ENCODE measurements at places on chromosomes 5 and 9.

DNA sequence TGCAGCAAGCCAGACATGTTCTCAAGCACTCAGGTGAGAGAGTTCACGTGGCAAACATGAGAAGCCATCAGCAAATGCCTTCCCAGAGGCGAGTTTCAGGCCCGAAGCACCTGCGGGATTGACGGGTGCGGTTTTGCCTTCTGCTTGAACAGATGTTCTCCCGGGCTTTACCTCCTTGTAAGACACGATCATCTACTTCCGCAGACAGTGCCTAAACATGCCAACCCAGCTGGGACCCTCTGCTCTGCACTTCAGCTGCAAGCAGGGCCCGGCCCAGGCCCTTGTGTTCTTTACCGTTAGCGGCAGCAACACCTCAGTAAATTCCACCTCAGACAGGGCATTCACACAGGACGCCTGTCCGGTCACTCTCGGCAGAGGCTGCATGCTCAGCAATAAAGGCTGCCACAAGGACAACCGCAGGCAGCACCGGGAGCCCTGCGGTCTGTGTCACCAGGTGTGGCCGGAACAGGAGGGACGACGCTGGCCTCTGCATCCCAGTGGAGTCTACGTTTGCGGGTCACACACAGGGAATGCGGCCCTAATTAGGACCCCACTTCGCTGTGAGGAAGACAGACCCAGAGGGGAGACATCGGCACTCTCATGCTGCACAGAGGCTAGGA is 139.6 kb downstream of the ROR2 start:
- DNase-seq, result no peak

GRCh38 chr9:136584401-136584932 is 38.6 kb upstream of the NOTCH1 start:
- no peak for DNase-seq

- no peak for DNase-seq
These were observed 4.9 kb downstream of the SOHLH1 start for GRCh38 chr9:135694414-135694813.

DNA sequence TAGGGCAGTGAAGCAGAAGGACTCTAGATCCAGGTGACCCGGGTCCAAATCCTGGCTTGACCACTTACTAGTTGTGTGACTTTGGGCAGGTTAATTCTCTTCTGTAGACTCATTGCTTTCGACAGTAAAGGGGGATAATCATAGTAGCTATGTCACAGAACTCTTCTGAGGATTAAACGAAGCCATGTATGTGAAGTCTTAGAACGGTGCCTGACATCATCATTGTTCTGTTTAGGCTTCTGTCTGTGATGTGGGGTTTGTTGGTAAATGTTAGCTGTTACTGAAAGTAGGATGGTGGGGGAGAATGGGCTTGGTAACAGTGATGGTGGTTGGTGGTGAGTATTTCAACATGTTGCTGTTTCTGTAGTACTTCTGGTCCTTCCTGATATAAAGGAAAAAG is 73.7 kb downstream of the MAP1B start:
- no peak for DNase-seq

- no peak for DNase-seq
These were observed 60.2 kb upstream of the HAPLN1 start for GRCh38 chr5:83780699-83781350.

GRCh38 chr5:123001808-123002207 is 34.7 kb downstream of the PPIC start:
- DNase-seq, result no peak

- DNase-seq, result no peak
These were observed 845.9 kb downstream of the CDH9 start for GRCh38 chr5:26192486-26192885.

- no peak for DNase-seq
These were observed 230.0 kb upstream of the IRX1 start for GRCh38 chr5:3365501-3366215.

- DNase-seq, result no peak
These were observed 79.1 kb upstream of the PLPP6 start for GRCh38 chr9:4583001-4583400.

- peak; percentile 86 for DNase-seq
These were observed 14.0 kb downstream of the ARL15 start for GRCh38 chr5:54296386-54296785.
